GM04504 (cell line): ENCODE measurements at places on chromosomes 5 and 9.

DNA sequence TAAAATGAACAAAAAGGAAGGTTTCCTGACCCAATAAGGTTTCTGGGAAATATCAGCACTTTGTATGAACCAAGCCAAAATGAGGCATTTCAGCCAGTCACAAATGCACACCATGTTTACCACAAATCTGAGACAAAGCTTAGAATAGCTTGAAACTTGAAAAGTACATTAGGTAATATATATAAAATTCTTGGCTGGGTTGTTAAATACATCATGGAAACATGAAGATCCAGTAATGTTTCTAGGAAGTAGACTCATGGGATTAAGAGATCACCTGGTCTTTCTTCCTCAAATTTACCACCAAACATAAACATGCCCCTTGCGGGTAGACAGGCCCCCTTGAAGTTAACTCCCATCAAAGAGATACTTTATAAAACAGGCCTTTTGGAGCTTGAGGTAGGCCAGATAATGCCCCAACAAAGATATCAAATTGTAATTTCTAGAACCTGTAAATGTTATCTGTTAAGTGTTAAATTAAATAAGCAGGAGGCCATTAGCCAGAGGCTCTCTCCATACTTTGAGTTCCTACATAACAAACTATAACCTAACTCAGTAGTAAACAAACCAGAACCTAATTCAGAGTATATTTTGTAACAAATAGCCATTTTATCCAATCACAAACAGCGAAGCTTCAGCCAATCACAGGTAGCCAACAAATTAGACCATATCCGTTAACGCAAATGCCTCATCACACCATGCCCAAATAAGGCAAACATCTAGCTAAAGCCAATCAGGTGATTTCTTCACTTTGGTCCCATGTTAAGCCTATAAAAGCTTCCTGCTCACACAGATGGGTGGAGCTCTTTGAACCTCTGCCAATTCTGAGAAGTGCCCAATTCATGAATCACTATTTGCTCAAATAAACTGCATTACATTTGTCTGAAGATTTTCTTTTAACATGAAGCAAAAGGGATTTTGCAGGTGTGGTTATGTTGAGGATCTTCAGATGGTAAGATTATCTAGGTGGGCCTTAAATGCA lies 127.9 kb upstream of the TARS1 start:
- peak; percentile 74 for DNase-seq

DNA sequence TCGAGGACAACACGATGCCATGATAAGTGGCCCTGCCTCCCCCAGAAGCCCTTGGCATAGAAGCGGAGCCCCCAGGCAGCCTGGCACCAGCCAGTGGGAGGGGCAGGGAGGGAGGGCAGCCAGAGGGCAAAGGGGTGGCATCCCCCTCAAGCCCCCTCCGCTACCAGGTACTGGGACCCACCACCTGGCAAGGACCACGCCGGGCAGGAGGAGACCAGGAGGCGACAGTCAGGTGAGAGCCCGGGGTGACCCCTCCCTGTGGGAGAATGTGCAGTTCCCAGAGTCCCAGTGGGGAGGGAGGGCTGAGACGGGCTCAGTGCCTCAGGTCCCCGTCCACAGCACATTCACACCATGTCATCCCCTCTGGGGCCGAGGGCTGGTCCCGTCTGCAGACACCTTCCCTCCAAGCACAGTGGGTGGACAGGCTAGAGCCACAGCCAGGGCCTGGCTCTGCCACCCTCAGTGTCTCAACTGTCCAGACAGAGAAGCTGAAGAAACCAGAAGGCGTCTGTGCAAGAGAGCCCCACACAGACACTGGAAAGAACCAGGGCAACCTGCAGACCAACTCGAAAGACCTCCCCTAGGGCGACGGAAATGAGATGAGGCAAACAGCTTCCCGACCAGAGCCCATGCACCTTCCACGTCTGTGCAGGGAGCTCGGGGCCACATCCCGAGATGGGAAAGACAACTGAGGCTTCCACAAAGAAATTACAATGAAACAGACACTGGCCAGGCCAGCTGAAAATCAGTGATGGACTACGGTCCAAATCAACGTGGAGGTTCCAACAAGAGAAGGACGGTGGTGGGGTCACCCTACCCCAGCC lies 11.1 kb downstream of the BRD3 start:
- no peak for DNase-seq

DNA sequence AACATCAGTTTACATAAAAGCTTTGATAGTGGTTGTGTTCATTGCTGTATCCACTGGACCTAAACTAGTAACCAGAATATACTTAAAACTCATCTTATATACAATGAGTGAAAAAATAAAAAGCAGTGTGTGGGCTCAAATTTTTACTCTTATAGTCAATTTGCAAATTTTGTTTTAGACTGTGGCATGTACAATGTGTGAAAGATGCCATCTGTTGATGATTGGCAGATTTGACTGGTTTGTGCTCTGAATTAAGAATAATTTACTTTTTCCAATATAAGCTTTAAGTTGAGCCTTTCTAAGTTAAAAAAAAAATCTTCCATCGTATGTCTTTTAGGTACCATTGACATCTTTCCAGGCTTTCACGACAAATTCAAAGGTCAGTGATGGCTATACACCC lies 42.4 kb upstream of the F2RL1 start:
- no peak for DNase-seq

GRCh38 chr9:86187121-86187520 lies 72.3 kb downstream of the C9orf153 start:
- no peak for DNase-seq

- no peak for DNase-seq
These were observed 4.7 kb downstream of the VAV2 start for GRCh38 chr9:133987446-133987788.

- no peak for DNase-seq
These were observed 255.6 kb downstream of the NSG2 start for GRCh38 chr5:174300941-174301761.

DNA sequence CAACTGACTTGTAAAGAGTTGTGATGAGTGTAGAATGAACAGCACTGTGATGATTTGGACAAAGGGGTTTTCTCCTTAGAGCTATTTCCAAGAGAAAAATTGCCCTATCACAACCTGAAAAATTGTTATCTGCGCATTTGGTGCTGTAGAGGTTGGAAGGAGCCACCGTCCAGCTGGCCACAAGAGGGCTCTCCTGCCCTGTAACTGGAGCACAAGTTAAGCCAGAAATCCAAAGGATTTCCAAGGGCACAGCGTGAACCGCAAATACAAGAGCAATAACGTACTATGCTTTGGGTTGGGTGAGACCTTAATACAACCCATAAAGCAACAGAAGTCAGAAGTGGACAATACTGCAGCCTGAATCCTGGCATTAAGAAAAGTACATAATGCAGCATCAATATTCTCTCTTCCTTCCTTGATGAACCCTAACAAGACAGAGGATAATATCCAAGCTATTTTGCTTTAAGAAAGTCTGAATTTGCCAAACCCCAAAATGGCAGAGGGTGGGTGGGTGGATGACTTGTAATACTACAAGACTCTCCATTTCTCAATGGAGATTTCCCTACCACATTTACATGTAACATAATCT lies 56.8 kb upstream of the SMIM32 start:
- peak; percentile 28 for DNase-seq

GRCh38 chr9:133529457-133529856 lies 4.7 kb upstream of the MYMK start:
- no peak for DNase-seq

DNA sequence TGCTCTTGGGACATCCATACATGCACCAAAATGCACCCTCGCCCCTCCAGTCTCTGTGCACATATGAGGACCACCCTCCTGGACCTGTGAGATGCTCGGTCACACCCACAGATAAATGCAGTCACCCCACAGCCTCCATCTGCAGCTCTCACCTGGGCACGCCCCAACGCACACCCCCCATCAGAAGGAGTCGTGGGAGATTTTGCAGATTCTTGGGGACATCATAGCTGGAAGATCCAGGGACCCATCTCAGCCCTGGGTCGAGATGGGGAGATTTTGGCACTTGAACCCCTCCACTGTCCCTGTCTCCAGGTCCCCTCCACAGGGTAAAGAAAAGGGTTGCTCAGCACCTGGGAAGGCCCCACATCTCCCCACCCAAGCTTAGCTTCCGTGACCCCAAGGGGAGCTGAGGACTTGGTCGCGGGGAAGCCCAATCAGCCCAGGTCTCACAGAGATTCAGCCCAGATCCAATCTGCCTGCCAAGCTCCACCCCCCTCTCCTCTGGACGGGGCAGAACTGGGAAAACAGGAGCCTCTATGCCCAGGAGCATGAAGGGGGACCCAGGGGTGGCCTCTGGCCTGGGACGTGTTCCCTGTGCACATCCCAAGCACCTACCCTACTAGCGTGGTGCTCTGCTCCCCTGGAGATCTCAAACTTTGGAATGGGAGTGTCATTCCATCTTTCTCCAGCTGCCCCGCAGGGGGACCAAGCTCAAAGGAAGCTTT lies 89.2 kb upstream of the LMX1B start:
- no peak for DNase-seq

DNA sequence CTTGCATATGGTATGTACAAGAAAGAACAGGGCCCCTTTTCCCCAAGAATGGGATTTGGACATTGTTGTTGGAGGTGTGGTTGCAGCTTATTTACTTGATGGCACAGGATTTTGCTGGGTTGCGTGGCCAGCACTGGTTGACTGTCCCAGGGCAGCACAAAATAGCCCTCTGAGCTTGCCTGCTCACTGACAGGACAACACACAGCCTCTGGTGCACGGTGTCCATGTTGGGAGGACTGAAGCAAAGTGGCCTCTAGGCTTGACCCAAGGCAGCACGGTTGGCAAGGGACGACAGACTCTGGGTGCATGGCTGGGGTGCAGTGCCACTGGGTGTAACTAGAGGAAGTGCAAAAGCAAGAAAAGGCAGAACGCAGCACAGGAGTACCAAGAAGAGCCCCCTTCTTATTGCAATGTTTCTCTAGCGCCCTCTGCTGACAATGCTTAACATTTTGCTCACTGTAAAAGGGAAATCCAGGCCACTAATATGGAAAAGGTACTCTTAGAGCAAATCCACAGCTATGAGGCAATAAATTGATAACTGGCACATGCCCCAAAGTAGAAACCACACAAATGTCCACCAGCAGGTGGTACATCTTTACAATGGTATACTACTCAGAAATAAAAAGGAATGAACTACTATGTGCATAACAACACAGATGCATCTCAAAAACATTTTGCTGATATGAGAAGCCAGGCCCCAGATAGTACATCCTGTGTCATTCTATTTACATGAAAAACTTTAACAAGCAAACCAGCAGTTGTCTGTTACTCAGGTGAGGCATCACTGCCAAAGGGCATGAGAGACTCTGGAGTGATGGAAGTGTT lies 47.4 kb upstream of the BARX1 start:
- no peak for DNase-seq

- no peak for DNase-seq
These were observed 8.5 kb downstream of the CEP72 start for GRCh38 chr5:620586-621180.

GRCh38 chr5:108546939-108547338 lies 165.0 kb upstream of the FBXL17 start:
- DNase-seq, result no peak

GRCh38 chr9:33140401-33141360 lies 26.5 kb downstream of the B4GALT1 start:
- no peak for DNase-seq

DNA sequence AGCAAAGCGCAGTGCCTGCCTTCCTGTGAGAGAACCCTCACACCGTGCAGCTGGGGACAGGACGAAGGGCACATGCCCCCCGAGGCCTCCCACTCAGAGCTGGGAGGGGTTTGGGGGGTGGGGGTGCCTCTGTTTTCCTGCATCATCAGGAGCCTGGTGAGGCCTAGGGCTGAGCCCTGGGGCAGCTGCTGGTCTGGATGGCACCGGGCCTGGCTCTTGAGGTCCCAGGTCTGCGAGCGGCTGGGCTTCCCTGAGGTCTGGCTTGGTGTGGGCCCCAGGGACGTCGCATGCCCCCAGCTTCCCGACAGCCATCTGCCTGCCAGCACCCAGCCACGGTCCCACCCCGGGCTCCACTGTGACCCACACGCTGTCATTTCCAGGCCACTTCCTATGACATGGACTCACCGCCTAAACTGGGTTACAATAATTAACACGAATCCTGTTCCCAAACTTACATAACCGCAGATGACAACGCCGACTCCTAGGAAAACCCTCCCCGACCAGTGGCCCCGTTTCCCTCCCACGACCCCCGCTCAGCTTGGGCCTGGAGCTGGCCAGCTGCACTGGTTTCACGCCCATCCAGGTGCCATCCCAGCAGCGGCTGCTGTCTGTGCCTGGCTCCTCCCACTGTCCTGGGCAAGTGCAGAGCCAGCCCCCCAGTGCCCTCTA lies 8.7 kb downstream of the NACC2 start:
- DNase-seq, result no peak

- DNase-seq, result no peak
These were observed 116.5 kb downstream of the ZNF354C start for GRCh38 chr5:179176571-179177230.
